AG04449 (cell line): ENCODE measurements at places on chromosomes 13 and 19.

DNA sequence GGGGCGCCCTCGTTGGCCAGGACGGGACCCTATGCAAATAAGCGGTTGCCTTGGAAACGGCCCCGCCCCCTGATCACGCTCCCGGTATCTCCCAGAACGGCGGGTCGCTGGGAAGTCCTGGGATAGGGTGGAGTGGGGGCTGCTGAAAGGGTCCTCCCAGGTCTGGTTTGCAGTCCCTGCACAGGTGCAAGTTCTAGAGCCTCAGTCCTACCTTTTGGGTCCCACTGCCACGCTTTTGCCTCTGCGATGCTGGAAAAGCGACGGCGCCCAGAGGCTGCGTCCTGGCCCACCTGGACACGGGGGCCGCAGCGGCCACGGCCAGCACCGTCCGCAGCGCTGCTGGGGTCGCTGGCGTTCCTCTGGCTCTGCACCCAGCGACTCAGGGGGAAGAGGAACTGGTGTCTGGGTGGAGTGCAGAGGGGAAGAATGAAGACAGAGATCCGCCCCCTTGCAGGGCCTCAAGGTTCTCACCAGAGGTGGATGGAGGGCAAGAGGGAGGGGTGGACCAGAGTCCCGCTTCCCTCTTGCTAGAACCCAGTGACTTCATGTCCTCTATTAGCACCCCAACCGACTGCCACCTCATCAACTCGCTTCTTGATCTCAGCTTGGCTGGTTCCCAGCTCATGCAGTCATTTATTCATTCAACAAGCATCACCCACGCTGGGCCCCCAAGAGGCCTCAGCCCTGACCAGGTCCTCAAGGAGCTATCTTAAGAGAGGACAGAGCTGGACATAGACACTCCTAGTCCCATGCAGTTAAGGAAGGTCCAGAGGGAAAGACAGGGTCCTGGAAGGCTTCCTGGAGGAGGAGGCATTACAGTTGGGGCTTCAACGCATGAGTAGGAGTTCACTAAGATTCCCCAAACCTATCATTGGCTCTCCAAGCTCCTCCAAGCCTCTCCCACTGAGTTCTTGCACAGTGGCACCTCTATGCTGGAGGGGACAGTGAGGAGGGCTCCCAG is at the start of gene LRRC25:
Gene LRRC25 (minus strand): TSS at position 381 of the 961 bp plus-strand sequence. CDS start 659 bp downstream, outside the sequence.
- DNase-seq: no peak

- DNase-seq: no peak
Observed at GRCh38 chr13:53007872-53008271, 20.7 kb upstream of the OLFM4 start.

DNA sequence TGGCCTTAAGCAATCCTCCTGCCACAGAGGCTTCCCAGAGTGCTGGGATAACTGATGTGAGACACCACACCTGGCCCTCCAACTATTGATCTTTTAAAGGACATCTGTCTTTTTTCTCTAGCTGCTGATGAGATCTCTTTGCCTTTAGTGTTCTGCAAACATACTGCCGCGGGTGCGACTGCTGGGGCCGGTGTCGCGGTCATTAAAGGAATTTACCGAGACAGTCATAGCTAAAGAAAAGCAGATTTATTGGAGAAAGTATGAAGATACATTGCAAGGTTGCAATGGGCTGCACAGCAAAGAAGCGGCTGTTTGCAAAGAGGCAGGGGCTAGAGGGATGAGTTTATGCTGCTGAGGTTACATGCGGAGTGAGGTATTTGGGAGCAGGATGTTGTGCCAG is 31.2 kb upstream of the LRRC4B start:
- DNase-seq: no peak

GRCh38 chr19:34274284-34274826 is 20.0 kb downstream of the GARRE1 start:
- no peak for DNase-seq

DNA sequence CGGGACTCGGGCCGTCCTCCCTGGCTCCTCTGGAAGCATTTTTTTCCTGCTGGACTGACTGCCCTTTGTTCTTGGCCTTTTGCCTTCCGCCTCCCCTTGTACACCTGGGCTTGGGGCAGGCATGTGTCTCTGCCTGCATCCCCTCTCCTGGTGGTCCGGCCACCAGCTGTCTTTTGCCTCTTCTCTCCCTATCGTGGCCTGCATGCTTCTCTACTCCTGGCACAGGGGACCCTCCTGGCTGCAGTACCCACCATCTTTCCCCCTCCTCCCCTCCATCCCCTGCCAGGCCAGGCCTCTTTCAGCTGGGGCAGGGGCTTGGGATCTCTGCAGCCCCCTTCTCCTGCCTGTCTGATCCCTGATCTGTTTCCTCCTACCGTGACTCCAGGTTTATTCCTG is 12.1 kb downstream of the WTIP start:
- no peak for DNase-seq

GRCh38 chr19:2475018-2475701 is 767 bp upstream of the GADD45B start:
- no peak for DNase-seq

DNA sequence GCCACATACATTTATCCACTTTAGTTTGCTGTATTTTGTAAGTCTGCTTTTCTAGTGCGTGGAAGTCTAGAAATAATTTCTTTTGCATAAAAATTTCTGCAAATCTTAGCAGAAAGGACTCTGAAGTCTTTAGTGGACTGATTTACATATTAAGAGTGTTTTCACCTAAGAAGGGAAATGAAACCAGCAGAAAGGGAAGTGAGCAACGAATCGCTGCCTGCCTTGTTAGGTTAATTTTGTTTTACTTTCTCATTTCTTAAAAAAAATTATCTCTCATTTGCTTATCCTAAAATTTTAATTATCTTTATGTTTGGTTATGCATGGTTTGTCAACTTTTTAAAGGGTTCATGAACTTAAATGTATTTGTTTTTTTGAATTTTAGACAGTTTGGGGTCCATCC is 767 bp upstream of the GPR18 start:
- no peak for DNase-seq

GRCh38 chr19:48398102-48398374 is 4.6 kb downstream of the GRIN2D start:
- no peak for DNase-seq

- DNase-seq: no peak
Observed at GRCh38 chr13:113970810-113971470, 2.9 kb downstream of the C13orf46 start.

GRCh38 chr13:59674616-59675015 is 489.1 kb downstream of the DIAPH3 start:
- DNase-seq: no peak
